ENCODE measurements at places on chromosomes 7 and 10.

DNA sequence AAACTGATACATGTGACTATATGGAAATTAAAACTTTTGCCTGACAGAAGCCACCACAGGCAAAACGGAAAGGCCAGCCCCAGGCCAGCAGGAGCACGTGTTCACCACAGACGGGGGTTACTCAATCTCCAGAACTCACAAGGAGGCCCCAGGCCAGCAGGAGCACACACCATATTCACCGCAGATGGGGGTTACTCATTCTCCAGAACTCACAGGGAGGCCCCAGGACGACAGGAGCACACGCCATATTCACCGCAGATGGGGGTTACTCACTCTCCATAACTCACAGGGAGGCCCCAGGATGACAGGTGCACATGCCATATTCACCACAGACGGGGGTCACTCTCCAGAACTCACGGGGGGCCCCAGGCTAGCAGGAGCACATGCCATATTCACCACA, 61.5 kb downstream of the NKX6-2 start:
- no peak for DNase-seq

DNA sequence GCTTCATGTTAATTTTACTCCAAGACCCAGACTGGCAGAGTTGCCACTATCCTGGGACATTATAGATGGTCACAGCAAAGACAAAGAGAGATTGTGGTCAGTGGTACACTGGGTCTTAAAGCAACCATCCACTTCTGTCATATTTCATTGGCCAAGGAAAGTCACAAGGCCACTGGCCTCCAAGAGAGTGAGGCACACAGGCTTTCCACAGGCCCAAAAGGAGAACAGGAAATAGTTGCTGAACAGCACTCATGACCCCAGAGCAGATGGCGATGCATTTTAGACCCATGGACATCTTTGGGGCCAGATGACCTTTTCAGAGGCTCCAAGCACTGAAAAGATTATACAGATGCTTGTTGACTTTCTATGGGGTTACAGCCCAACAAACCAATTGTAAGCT, 97.4 kb downstream of the ARID5B start:
- no peak for DNase-seq

DNA sequence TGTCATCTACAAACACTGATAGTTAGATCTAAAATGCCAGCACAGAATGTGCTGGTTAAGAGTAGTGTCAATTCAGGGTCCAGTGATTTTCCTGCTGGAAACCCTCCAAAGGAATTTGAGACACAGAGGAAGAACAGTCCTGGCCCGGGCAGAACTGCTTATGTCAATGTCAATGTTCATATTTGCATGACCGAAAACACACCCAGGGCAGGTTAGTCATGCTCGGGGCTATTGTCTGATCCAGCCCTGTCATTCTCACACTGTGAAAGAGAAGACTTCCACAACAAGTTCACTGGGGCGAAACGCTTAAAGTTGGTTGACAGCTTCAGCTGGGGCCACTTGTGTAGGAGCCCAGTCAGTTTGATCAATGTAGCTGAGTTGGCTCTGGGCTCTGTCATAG, 139.3 kb downstream of the C1GALT1 start:
- DNase-seq = no peak

- DNase-seq = peak; percentile 16
Observed at GRCh38 chr10:80684259-80684658, 146.6 kb downstream of the SH2D4B start.

DNA sequence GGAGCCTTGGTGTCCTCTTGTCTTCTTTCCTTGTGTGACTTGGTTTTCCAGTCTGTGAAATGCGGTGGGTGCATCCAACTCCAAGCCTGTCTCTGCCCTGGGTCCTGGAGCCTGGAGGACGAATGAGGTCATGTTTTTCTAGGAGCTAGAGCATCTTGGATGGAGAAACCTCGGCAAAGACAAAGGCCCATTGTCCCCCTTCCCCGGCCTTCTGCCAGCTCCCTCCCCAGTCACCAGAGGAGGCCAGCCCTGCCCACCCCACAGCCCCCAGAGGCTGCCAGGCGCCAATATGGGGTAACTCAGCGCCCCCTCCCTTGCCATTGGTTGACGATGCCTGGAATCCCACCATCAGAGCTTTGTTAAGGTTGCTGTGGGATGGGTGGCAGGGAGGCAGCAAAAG, 40.4 kb downstream of the KCTD7 start:
- DNase-seq = no peak

DNA sequence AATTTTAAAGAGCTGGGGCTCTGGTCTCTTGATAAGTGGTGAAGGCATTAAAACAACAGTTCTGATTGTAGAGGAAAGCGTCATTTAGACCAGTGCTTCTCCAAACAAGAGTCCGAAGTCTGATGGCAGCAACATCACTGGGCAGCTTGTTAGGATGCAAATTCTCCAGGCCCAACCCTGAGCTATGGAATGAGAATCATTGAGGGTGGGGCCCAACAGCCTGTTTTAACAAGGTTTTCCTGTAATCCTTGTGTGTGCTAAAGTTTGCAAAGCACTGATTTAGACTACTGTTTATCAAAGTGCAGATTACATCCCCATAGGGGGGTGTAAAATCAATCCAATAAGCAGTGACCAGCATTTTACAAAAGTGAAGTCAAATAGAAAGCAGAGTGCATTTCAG, 2.6 kb upstream of the ZNRF2 start:
- DNase-seq = no peak

GRCh38 chr7:92833766-92834506, 2.4 kb downstream of the CDK6 start:
- DNase-seq = peak; percentile 88

- DNase-seq = peak; percentile 9
Observed at GRCh38 chr7:30430276-30430675, 48.3 kb downstream of the NOD1 start.

DNA sequence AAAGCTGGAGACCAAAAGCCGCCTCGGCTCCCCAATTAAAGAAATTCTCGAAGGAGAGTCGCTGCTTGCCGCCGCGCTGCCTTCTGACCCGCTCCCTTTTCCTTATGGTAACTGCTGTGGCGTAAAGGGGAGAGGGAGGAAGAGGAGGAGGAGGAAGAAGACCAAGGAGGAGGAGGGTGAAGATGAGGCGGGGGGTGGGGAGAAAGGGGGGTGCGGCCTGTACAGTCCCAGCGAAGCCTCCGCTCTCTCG, 388 bp downstream of the CNOT4 start:
- DNase-seq = no peak

DNA sequence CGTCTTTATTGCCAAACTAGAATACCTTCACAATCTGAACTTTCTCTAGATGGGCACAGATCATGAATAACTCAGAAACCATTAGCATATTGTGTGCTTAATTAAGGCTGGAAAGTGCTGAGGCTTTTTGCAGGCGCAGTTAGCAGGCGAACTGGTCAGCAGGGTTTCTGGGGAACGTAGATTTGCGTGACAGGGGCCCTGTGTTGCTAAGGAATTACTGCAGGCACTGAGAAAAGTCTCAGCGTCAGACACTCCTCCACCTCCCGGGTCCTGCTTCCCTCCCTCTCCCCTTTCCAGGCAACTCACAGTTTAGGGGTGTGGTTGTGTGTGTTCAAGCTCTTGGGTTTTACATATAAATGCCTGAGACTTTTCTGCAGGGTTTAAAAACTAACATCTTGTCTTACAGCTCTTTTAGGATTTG, 2.2 kb downstream of the MAP3K8 start:
- no peak for DNase-seq
